ENCODE measurements at places on chromosomes 4 and X.

- DNase-seq, result no peak
These were observed 12.9 kb upstream of the HSFX1 start for GRCh38 chrX:149760965-149761364.

DNA sequence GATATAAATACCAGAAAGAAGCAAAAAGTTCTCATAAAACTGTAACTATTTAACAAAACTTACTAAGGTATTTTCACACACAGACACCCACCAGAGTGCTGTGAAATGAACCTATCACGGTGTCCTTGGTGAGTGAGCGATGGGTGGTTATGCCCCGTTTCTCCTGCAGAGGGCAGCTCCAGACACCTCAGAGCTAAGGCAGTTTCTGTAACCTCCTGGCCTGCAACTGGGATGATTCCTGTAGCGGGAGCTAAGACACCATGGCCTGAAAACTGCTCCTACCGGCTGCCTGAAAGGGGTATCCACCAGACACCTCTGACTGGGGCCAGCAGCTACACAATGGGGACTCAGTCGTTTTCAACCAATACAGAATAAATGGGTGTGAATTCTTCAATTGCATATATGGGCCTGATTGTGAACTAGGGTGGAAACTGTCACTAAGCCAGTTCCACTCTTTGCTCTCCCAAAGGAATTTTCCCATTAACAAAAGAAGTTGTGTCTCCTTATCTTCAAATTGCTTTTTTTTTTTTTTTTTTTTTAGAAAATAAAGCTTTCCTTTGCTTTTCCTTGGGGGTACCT, 2375.8 kb upstream of the TENM3 start:
- DNase-seq, result no peak

- DNase-seq, result peak; percentile 74
These were observed 1.5 kb downstream of the GRID2 start for GRCh38 chr4:92305148-92305877.

GRCh38 chr4:129905256-129905655, 809.3 kb downstream of the C4orf33 start:
- no peak for DNase-seq

Data from cerebellar nuclear complex (tissue), 1 donor.